ENCODE measurements at places on chromosomes 2 and 18.

DNA sequence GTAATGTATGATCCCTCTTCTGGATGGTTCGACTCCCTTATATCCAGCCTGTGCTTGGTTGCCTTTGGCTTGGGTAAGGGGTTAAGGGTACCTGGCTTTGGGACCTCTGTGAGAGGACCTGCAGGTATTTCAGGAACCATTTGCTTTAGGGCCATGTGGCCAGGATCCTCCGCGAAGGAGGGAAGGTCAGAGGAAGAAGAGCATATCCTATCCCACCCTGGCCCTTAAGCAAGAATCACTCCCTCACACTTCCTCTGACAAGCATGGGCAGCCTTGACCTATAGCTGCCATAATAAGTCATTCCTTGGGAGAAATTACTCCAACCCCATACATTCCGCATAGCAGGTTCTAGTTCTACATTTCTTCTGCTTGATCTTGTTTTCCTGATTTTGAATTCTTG is 59.1 kb upstream of the TXNDC2 start:
- no peak for DNase-seq

DNA sequence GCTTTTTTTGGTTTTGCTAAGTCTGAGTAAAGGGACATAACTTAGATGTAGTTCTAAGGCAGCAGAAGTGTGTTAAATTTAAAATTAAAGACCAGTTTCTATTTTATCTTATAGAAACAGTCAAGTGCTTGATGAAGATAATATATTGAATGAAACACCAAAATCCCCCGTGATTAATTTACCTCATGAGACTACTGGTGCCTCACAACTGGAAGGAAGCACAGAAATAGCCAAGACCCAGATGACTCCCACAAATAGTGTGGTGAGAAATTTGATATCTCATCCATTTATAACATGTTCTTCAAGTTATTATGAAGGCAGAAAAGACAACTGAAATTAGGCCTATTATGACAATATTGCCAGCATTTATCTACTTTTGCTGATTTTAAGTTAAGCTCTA is 45.6 kb downstream of the APLF start:
- no peak for DNase-seq

DNA sequence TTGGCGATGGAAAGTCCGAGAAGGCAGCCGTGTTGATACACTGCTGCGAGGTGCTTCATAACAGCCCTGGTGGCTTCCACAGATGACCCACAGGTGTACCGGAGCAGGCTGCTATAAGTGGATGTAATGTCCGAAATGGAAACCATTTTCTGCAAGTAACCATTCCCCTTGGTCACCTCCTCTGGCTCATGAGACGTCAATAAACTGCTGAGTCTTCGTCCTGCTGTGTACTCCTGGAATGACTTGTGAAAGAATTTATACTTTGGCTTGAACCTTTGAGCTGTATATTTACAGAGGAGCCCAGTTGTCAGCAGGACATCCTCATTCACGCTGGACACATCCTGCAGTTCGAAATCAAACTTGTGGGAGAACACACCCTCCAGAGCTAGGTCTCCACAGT is 14.4 kb downstream of the NLRC4 start:
- no peak for DNase-seq

- DNase-seq: no peak
These were observed 50.5 kb downstream of the CXCR4 start for GRCh38 chr2:136067459-136067858.

GRCh38 chr2:44459739-44460138 is 98.0 kb downstream of the CAMKMT start:
- DNase-seq: no peak

DNA sequence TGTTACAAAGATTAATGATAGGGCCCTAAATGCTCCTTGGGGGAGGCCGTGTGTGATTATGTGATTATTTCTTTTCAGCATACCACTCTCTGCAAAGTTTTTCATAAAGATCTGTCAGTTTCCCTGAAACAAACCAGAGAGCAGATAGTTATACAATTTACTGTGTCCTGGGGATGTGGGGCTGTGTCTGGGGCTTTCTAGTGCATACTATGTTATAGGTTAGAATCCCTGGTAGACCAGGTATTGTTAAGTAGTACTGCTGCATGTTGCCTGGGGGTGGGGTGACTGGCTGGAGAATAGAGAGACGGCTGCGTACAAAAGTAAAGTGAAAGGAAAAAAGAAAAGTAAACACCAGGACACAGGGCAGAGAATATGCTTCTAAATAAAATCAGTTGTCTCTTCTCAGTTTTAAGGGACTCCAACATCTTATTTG is 3.3 kb upstream of the CCBE1 start:
- no peak for DNase-seq

DNA sequence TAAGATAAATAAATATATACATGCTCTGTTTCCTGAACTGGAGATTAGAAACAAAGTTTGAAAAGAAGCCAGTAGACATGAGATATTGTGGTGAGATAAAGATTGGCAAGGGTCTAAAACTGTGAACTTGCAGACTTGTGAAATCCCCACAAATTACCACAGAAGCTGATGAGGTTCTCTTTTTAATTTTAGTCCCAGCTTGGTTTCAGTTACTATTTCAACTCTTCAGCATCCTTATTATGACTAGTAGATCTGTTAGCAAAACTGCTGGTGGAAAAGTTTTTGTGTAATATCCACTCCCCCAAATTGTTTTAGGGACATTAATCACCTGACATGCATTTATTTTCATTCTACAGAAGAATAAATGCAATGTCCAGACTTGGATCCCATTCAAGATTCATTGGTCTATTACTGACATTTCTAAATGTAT is 20.8 kb downstream of the RASGRP3 start:
- DNase-seq: no peak

- DNase-seq: no peak
These were observed 1334.4 kb upstream of the CELF4 start for GRCh38 chr18:38900031-38900430.

DNA sequence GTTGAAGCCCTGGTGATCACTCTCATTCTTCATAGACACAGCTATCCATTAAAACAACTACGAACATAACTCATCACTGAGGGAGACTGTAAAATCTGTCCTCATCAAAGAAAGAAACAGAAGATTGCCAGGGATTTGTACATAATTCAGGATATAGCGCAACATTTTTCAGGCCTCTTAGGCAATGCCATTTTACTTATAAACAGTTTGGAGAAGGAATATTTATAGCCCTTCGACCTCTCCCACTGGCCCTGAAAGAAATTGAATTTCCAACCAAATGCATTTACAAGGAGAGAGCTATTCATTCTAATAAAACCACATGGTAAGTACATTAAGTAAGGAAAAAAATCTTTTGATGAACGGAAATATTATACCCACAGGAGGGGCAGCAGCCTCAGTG is 295.0 kb downstream of the RAD51AP2 start:
- no peak for DNase-seq

- DNase-seq: no peak
These were observed 27.8 kb downstream of the RTP5 start for GRCh38 chr2:241897231-241897916.

DNA sequence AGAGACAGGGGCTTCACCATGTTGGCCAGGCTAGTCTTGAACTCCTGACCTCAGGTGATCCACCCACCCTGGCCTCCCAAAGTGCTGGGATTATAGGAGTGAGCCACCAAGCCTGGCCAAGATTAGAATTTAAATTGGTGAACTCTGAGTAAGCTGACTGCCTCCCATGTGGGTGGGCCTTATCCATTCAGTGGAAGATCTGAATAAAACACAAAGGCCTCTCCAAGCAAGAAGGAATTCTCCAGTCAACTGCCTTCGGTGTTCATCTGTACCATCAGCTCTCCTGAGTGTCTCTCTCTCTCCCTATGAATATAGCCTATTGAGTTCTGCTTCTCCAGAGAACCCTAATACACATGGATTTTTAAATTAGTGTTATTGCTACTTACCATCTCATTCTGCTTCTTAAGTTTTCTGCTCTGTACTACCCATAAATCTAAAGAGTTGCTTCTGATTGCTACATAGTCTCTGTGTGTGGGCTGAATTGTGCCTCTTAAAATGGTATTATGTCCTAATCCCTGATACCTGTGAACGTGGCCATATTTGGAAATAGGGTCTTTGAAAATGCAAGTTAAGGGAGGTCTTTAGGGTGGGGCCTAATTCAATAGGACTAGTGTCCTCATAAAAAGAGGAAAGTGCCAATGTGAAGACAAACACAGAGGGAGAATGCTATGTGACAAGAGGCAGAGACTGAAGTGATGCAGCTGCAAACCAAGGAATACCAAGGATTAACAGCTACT is 36.3 kb downstream of the FBXO11 start:
- no peak for DNase-seq

- DNase-seq: no peak
These were observed 15.0 kb downstream of the COX7A2L start for GRCh38 chr2:42345986-42346385.

DNA sequence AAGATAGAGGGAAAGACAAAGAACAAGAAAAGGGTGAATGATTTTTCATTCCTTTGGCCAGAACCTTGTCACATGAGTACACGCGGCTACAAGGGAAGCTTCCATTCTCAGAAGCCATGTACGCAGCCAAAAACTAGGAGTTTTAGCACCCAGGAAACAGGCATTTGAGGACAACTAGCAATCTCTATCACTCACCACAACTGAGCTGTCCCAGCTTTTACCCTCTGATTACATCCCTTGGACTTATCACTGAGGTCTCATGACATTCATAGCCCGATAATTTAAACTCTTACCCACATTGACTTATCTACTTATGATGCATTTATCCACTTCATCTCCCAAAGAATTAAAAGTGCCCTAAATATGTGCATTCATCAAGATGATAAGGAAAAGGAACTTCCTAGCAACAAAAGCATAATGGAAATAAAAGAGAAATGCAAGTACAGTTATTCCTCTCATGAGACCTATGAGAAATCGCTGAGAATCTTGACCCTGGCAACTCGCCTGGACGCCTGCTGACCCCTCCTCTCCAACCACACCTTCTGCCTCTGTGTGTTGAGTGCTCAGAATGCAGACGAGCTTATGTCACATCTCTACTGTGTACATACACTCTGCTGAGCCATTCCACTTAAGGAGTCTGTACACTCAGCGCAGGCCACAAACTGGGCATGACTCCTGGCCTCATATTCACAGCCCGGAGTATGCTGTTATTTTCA is 28.7 kb upstream of the MFSD6 start:
- DNase-seq: no peak

GRCh38 chr2:220684099-220684498 is 888.0 kb downstream of the EPHA4 start:
- DNase-seq: no peak

GRCh38 chr18:452816-453215 is 47.7 kb downstream of the COLEC12 start:
- DNase-seq: no peak

- DNase-seq: no peak
These were observed 11.5 kb downstream of the MAP3K2 start for GRCh38 chr2:127376257-127376656.

DNA sequence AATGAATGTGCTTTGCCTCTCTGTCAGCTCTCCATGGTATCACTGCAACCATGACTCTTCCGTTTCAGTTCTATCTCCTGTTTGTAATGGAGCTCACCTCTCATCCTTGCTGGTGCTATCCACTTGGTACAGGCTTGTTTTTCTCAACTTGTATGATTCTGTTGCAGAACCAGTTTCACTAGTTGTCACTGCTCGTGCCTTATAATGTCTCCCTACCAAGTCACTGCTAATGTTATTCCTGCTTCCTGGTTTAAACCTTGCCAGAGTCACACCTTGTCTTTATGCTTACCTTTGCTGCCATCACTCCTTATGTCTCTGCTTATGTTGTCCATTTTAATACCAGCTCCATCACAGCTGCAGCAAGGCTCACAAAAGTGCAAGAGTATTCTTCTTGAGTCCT is 1191.0 kb upstream of the LRRTM1 start:
- no peak for DNase-seq

- DNase-seq: no peak
These were observed 70.6 kb downstream of the CERS6 start for GRCh38 chr2:168526641-168527040.

- DNase-seq: no peak
These were observed 113.9 kb downstream of the INO80D start for GRCh38 chr2:205972113-205972512.

- no peak for DNase-seq
These were observed 14.7 kb downstream of the WNT10A start for GRCh38 chr2:218895326-218895725.

GRCh38 chr2:15734674-15735483 is 143.2 kb downstream of the DDX1 start:
- no peak for DNase-seq

DNA sequence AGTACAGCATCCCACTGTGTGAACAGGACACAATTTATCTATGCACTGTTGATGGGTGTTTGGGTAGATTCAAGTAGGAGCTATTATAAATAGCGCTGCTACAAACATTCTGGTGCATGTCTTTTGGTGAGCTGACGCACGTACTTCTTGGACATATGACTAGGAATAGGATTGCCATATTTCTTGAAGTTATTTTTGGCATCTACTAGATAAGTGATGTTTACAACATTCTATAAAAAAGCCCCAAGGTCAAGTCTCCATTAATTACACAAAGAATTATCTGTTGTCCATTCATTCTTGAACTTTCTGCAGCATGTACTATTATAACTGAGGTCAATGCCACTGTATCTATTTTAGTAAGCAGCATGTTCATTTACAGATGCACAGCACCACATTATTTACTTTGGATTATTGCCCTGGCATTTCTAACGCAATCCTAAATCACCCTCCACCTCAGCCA is 225.5 kb upstream of the TMEM200C start:
- DNase-seq: no peak

DNA sequence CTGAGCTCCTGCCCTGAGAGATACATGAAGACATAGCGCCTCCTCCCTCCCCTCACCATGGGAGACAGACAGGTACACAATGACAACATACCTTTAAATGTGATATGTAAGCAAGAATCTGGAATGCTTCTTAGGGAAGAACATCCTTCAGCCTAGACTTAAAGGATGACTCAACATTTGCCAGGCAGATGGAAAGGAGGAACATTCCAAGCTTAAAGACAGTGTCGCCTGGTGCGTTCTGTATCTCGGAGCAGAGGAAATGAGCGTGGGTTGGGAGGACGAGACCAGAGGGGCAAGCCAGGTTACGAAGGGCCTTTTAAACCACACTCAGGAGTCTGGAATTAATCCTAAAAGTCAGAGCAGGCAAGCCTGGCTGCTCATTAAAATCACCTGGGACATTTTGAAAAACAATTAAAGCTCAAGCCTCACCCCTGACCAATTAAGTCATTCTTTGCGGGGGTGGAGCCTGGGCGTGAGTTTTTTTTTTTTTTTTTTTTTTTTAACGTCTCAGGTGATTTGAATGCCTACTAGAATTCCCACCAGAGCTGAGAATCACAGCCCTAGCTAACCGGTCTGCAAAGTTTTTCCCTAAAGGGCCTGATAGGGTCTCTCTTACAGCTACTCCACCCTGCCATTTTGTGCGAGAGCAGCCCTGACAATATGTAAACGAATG is 131.2 kb upstream of the SEC11C start:
- DNase-seq: no peak

- no peak for DNase-seq
These were observed 50.0 kb upstream of the MBOAT2 start for GRCh38 chr2:9053534-9053931.

DNA sequence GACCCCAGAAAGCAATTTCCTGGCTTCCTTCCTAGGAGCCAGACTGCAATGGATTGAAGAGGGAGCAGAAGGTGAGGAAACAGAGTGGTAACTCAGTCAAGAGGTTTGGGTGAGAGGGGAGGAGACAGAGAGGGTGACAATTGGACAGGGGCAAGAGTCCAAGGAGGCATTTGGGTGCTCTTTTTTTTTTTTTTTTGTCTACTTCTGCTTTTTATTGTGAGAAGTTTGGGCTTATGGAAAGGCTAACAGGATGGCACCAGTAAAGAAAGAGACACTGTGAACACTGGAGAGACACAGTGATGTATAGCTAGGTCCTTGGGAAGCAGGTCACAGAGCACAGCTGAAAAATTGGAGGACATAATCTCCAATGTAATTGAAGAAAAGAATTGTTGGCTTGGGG is 25.0 kb downstream of the CYBRD1 start:
- DNase-seq: no peak

Measured in stimulated activated CD4-positive, alpha-beta T cell treated with anti-CD3 and anti-CD28 coated beads, TNF-alpha, amount 100 ng/mL, for 4 hours (primary cell).